ENCODE measurements at places on chromosomes 2 and 18. TPM values are rescaled to one million over a fixed set of nuclear protein-coding genes. Genes with fewer than 3 reads are reported as not detected.

Gene NCKAP5
- total RNA-seq = 0.98 TPM

Gene UBXN2A
- 6.6 TPM for total RNA-seq

Gene SKOR2
- total RNA-seq = not detected

Gene SERPINB13
- total RNA-seq = not detected

Gene EFHD1
- total RNA-seq = 3.7 TPM

Gene B3GNT2
- 7.1 TPM for total RNA-seq

Gene ARHGEF33
- under 0.01 TPM for total RNA-seq

Gene ACVR1C
- under 0.01 TPM for total RNA-seq

Gene ZNF24
- total RNA-seq = 15.0 TPM

Gene SLC5A7
- not detected for total RNA-seq

Gene CPO
- 0.13 TPM for total RNA-seq

Gene LGALSL
- total RNA-seq = 4.7 TPM

Gene TCF4
- total RNA-seq = 14.2 TPM

Gene PCARE
- total RNA-seq = not detected

Gene FOXI3
- total RNA-seq = not detected

Gene DNAH6
- under 0.01 TPM for total RNA-seq

Gene SULT1C4
- total RNA-seq = 90.4 TPM

Gene RSAD2
- not detected for total RNA-seq

Gene DTNA
- total RNA-seq = 11.7 TPM

Gene SH3RF3
- total RNA-seq = 9.1 TPM

Gene SOCS6
- total RNA-seq = 13.6 TPM

Gene GREB1
- total RNA-seq = 0.51 TPM

Gene COL6A3
- 496 TPM for total RNA-seq

Gene RNF152
- total RNA-seq = 7.5 TPM

Gene CYTIP
- 0.38 TPM for total RNA-seq

Gene APOB
- not detected for total RNA-seq

Gene CNDP1
- total RNA-seq = not detected

Gene GKN2
- not detected for total RNA-seq

Gene TAF4B
- 4.4 TPM for total RNA-seq

Gene HMSD
- total RNA-seq = 0.49 TPM

Gene SKA1
- total RNA-seq = 35.8 TPM

Gene SEPTIN10
- total RNA-seq = 34.1 TPM

Gene SIX2
- 15.2 TPM for total RNA-seq

Gene BOK
- total RNA-seq = 133 TPM

Gene RGPD3
- total RNA-seq = 0.13 TPM

Gene EDAR
- 0.51 TPM for total RNA-seq

Gene NDC80
- 1.0 TPM for total RNA-seq

Gene DLGAP1
- 9.1 TPM for total RNA-seq

Gene SUPT7L
- 23.7 TPM for total RNA-seq

Gene MTCL1
- 51.8 TPM for total RNA-seq

Gene AGBL5
- 33.8 TPM for total RNA-seq

Gene PSMD14
- 27.5 TPM for total RNA-seq

Gene HJURP
- total RNA-seq = 2.7 TPM

Gene SPP2
- not detected for total RNA-seq

Gene FOSL2
- 79.2 TPM for total RNA-seq

Gene DYNAP
- total RNA-seq = not detected

Gene PAIP2B
- 2.3 TPM for total RNA-seq

Gene C1QL2
- not detected for total RNA-seq

Gene NFATC1
- 3.2 TPM for total RNA-seq

Gene NBEAL1
- total RNA-seq = 9.5 TPM

Gene ABCB6
- 12.7 TPM for total RNA-seq

Gene YIPF4
- total RNA-seq = 9.1 TPM

Gene FTCDNL1
- 0.49 TPM for total RNA-seq

Gene PLA2R1
- 3.6 TPM for total RNA-seq

Gene TUBA4B
- total RNA-seq = not detected

Gene ERMN
- total RNA-seq = not detected

Gene ANO7
- 1.8 TPM for total RNA-seq

Gene SP3
- 97.1 TPM for total RNA-seq

Gene GKN1
- total RNA-seq = not detected
